Uterus (tissue), 4 donors: ENCODE measurements at places on chromosomes 7 and 10. TPM values are rescaled to one million over a fixed set of nuclear protein-coding genes. Genes with fewer than 3 reads are reported as not detected.
A peak's percentile ranks its signal among the peaks of the same experiment; 100 is the strongest.

Gene HERC4
- 119 TPM for total RNA-seq

Gene C10orf71
- total RNA-seq, result not detected

Gene MMD2
- total RNA-seq, result not detected

Gene PTN
- total RNA-seq, result 30.9 TPM

Gene MRLN
- total RNA-seq, result not detected

Gene SPDYE2
- total RNA-seq, result not detected

Gene ACTL6B
- total RNA-seq, result not detected

DNA sequence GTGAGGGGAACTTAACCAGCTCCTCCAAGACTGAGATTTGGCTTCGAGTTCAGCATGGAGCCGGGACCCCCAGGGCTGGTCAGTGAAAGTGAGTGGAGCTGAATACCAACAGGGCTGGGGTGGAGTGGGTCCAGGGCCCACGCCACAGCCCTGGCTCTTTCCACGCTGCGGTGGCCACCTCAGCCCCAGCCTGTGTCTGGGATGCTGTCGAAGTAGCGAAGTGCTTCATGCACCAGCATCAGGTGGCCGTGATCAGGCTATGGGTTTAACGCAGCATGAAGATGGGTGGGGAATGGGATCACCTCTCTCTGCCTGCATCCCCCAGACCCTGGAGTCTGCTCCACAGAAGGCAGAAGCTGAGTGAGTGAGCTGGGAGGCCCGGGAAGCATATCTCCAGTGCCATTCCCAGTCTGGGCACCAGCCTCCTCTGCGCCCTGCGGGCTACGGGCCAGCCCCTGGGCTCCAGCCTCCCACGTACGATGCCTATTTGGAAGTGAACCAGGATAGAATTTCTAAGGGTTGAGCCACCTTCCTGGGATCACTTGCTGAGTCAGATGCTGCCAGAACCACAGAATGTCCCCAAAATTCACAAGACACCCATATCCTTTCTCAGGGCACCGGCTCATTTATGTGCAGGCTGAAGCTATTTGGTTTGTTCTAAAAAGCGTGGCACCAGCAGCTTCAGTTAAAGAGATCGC, 131.1 kb upstream of the CHST15 start:
- no peaks in the 10 kb centered on the region for H3K36me3 ChIP-seq
- no peak for DNase-seq
- H3K4me3 ChIP-seq, result no peak overlapping the region
- no peaks in the 10 kb centered on the region for H3K27me3 ChIP-seq
- H3K4me1 ChIP-seq, result no peaks in the 10 kb centered on the region

- DNase-seq, result no peak
- no peaks in the 10 kb centered on the region for H3K36me3 ChIP-seq
- no peak overlapping the region for H3K4me3 ChIP-seq
- H3K4me1 ChIP-seq, result no peaks in the 10 kb centered on the region
- H3K27me3 ChIP-seq, result no peaks in the 10 kb centered on the region
These were observed 738.6 kb upstream of the LRRTM3 start for GRCh38 chr10:66187053-66187733.

DNA sequence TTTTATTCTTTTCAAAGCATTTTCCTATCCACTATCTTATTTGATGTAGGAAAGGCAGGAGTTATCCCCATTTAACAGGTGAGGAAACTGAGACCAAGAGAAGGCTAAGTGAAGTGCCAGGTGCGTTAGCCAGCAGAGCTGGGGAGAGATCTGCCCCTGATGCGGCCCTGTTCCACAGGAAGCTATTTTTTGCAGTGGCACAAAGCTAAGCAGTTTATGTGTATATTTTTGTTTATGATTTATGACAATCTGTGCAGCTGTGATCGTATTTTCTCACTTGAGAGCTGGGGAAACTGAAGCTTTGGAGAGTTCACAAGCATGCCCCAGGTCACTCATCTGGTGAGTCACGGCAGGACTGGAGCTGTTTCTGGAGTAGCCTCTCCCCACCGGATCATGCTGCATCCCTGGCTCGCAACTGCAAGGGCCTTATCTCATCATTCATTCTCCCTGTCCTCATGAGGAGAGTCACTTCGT, 38.8 kb downstream of the SLC29A3 start:
- H3K27ac ChIP-seq, result peak overlapping the region; percentile 80
- H3K4me3 ChIP-seq, result no peak overlapping the region
- H3K36me3 ChIP-seq, result no peaks in the 10 kb centered on the region
- H3K4me1 ChIP-seq, result peaks cover 12% of the 10 kb centered on the region
- H3K27me3 ChIP-seq, result no peaks in the 10 kb centered on the region

DNA sequence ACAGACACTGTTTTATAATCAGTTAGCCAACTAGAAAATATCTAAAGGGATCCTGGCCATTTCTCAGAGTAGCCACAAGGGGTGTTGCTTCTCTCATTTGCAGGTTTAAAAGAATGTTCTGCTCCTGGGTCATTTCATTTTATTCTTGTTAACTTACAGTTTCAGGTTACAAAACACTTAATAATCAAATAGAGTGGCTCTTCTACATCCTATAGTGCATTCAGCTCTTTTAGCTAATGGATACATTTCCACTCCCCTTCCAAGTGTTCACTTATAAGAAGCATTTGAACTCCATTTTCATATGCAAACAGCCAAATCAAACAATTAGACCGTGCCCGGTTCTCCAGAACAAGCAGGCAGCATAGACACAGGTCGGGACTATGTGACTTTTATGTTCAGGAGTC, 117.5 kb downstream of the TRIL start:
- H3K4me1 ChIP-seq, result no peaks in the 10 kb centered on the region
- H3K4me3 ChIP-seq, result no peak overlapping the region
- H3K36me3 ChIP-seq, result no peaks in the 10 kb centered on the region
- H3K27me3 ChIP-seq, result no peaks in the 10 kb centered on the region
- no peak for DNase-seq

- no peaks in the 10 kb centered on the region for H3K36me3 ChIP-seq
- no peaks in the 10 kb centered on the region for H3K4me1 ChIP-seq
- no peak overlapping the region for H3K4me3 ChIP-seq
- no peaks in the 10 kb centered on the region for H3K27me3 ChIP-seq
- H3K27ac ChIP-seq, result no peak overlapping the region
- no peak for DNase-seq
These were observed 52.1 kb upstream of the TMEM72 start for GRCh38 chr10:44858988-44859387.

DNA sequence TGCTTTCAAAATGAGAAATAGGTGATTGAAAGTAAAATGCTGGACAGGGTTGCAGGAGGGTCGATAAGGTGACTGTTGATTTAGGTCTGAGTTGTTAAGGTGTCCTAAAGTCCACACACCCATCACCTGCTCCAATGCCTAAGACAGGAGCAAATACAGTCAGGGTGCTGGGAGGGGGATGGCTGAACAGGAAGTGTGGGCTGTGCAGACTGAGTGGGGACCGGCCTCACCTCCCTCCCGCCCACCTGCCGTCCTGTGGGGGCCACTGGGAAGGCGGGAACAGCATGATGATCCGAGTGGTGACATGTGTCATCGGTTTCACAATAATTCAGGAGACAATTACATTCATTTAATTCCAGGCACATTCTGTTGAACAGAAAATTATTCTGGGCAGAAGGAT, 260.8 kb downstream of the DNAJB6 start:
- H3K4me3 ChIP-seq, result no peak overlapping the region
- H3K4me1 ChIP-seq, result no peaks in the 10 kb centered on the region
- DNase-seq, result no peak
- no peaks in the 10 kb centered on the region for H3K36me3 ChIP-seq
- H3K27ac ChIP-seq, result no peak overlapping the region

- H3K4me3 ChIP-seq, result no peak overlapping the region
- no peaks in the 10 kb centered on the region for H3K36me3 ChIP-seq
- H3K27ac ChIP-seq, result no peak overlapping the region
- no peak for DNase-seq
- no peaks in the 10 kb centered on the region for H3K4me1 ChIP-seq
These were observed 711.2 kb downstream of the GRID1 start for GRCh38 chr10:85655411-85655810.

DNA sequence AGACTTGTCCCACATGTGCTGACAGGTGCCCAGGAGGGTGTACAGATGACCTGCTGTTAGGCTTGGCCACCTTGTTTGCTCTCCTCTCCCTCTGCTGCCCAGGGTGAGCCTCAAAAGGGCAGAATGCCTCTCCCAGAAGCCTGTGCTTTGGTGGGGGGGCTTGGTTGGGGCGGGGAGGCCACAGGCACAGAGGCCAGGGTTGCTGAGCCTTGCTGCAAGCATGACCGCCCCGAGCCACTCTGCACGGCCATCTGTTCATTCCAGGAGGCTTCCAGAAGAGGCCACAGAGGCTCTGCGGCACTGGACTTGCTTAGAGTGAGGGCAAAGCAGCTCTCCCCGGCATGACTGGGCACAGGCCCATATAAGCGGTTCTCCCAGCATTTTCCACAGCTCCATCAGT, 190.8 kb downstream of the GLRX3 start:
- H3K4me1 ChIP-seq, result no peaks in the 10 kb centered on the region
- H3K27ac ChIP-seq, result no peak overlapping the region
- no peak overlapping the region for H3K4me3 ChIP-seq
- no peaks in the 10 kb centered on the region for H3K27me3 ChIP-seq
- no peak for DNase-seq
- no peaks in the 10 kb centered on the region for H3K36me3 ChIP-seq

DNA sequence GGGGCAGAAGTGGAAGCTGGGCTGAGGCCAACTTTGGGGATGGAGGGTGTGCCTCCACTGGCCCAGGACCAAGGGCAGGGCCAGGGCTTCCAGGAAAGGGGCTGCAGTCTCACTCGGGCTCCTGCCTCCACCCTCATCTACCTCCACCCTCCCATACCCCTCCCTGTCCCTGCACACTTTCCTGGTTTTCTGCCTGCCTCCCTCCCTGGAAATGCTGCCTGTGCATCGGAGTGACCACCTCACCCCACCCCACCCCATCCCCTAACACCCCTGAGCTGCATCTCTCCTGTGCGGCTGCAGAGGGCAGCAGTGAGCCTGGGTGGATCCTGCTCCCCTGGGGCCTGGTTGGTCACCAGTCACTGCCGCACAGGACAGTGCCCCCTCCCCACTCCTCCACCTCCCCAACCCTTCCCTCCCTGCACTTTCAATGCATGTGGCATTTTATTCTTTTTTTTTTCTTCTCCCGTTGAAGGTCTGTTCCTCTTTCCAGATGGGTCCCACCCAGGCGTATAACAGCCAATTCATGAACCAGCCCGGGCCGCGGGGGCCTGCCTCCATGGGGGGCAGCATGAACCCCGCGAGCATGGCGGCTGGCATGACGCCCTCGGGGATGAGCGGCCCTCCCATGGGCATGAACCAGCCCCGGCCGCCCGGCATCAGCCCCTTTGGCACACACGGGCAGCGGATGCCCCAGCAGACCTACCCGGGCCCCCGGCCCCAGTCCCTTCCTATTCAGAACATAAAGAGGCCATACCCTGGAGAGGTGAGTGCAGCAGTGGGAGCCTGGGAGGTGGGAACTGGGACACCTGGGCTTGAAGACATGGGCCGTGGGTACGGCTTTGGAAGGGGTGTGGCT, 54.1 kb upstream of the PPIF start:
- no peaks in the 10 kb centered on the region for H3K36me3 ChIP-seq
- H3K4me1 ChIP-seq, result no peaks in the 10 kb centered on the region
- H3K27ac ChIP-seq, result no peak overlapping the region

GRCh38 chr10:22620140-22620857, 94.1 kb downstream of the PIP4K2A start:
- no peaks in the 10 kb centered on the region for H3K27me3 ChIP-seq
- peak overlapping the region; percentile 3 for H3K27ac ChIP-seq
- peak; percentile 54 for DNase-seq

DNA sequence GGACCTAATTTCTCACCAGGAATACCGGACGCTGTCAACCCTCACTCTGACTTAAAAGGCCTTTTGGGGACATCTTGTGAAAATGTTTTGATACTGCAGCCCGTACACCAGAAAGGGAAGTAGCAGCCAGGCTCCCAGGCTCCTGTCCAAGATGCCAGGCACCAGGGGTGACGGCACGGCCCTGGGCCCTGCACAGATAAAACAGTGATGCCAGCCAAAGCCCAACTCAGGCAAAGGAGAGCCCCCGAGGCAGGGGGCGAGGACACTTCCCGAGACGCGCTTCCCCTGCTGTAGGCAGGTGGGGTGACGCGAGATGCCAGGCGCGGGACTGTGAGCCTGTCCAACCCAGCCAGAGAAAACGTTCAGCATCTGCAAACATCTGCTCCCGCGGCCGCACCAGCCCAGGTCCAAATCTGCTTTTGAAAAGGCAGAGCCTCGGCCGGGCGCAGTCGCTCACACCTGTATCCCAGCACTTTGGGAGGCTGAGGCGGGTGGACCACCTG, 15.7 kb downstream of the ZFAND2A start:
- H3K27ac ChIP-seq, result no peak overlapping the region
- no peak overlapping the region for H3K4me3 ChIP-seq
- no peaks in the 10 kb centered on the region for H3K4me1 ChIP-seq
- H3K36me3 ChIP-seq, result no peaks in the 10 kb centered on the region
- no peaks in the 10 kb centered on the region for H3K27me3 ChIP-seq
- DNase-seq, result no peak

DNA sequence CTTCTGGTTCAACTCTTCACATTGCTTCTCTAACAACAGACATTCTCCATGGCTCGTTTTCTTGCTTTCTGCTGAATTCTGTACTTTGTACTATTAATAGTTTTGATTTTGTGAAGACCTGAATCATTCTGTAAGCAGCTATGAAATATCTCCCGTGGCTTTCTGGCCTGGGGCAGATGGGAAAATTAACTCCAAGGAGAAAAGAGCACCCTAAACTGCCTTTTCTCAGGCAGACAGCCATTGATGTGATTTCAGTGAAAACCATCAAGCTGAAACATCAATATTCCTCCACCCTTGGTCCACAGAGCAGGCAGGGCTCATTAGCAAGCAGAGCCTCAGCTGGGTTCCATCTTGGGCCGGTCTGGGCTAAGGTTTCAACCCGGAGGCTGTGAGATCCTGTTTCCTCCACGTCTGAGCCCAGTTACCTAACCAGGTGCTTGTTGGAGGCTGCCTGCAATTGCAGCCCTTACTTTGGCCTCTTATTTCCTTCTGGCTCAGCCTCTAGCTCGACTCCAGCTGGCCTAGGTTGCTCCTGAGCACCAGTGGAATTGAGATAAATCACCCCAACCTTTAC, 21.1 kb upstream of the EZH2 start:
- no peak overlapping the region for H3K4me3 ChIP-seq
- no peak overlapping the region for H3K27ac ChIP-seq
- no peaks in the 10 kb centered on the region for H3K27me3 ChIP-seq
- no peaks in the 10 kb centered on the region for H3K36me3 ChIP-seq
- no peaks in the 10 kb centered on the region for H3K4me1 ChIP-seq

- H3K4me3 ChIP-seq, result no peak overlapping the region
- H3K27me3 ChIP-seq, result no peaks in the 10 kb centered on the region
- DNase-seq, result no peak
- H3K4me1 ChIP-seq, result no peaks in the 10 kb centered on the region
- no peaks in the 10 kb centered on the region for H3K36me3 ChIP-seq
These were observed 4.2 kb upstream of the TES start for GRCh38 chr7:116206141-116206540.

GRCh38 chr7:20700453-20701227, 85.2 kb downstream of the ABCB5 start:
- no peaks in the 10 kb centered on the region for H3K36me3 ChIP-seq
- H3K4me3 ChIP-seq, result no peak overlapping the region
- no peaks in the 10 kb centered on the region for H3K4me1 ChIP-seq
- no peak overlapping the region for H3K27ac ChIP-seq
